ENCODE measurements at places on chromosomes 12 and 14.

DNA sequence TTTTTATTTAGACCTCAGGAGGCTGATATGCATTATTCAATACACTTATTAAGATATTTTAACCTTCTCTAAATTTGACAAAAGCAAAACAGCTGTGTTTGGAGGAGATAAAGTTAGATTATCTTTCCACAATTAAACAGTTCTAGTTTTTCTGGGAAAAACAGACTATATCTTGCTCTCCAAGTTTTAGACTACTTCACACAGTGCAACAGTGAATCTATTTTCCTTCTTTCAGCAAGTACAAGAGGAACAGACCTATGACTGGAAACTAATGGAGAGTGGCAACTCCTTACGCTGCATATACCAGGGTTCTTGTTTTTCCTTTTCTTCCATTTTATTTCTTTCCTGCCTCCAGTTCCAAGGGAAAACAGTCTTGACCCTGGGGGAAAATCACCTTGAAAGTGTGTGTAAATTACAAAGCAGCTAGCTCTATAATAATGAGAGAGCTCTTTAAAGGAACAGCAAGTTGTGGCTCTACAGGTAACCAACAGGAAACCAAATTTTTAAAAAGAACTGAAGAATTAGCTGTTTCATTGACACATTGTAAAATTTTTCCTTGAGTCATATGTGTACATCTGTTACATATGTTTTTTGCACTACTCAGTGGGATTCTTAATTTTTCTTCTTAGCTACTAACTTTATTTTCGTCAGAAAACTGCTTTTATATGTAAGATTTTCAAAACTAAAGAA lies 27.4 kb downstream of the DNM1L start:
- no peak for DNase-seq

DNA sequence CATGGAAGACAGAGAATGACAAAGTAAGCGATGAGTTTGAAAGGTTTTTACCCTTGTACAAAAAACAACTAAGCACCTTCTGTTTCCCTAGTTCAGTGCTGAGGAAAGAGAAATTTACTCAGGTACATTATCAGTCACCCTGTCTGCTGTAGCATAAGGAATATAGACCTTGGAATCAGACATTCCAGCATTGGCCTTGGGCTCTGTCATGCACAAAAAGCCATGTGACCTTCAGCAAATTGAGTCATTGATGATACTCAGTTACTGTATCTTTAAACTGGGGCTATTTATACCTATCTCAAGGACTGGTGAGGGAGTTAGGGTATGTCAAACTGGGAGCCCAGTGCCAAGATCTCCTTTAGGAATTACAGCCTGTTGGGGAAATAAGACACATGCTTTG lies 19.3 kb upstream of the TCL1A start:
- DNase-seq, result no peak

DNA sequence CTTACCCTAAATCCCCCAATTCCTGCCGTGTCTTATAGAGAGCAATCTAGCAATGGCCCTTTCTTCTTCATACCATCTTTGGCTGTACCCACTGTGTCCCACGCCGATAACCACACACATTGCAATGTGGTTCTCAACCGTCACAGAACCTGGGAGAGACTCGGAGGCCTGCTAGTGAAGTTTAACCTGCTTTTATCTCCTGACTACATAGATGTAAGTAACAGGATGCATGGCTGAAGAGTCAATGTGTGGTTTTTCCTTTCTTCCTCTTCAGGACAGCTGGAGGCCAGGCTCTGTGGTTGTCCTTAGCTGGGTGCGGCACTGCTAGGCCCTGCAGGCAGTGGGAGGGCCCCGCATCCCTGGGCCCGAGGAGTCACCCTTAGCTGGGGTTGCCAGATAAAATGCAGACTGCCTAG lies 51.3 kb downstream of the ZNF664 start:
- no peak for DNase-seq

- DNase-seq, result no peak
Measured at GRCh38 chr12:105980085-105980484, 158.7 kb downstream of the NUAK1 start.

GRCh38 chr12:118541071-118541470 lies 164.7 kb downstream of the SUDS3 start:
- DNase-seq, result no peak

GRCh38 chr12:132873724-132874123 lies 13.7 kb downstream of the CHFR start:
- DNase-seq, result no peak

DNA sequence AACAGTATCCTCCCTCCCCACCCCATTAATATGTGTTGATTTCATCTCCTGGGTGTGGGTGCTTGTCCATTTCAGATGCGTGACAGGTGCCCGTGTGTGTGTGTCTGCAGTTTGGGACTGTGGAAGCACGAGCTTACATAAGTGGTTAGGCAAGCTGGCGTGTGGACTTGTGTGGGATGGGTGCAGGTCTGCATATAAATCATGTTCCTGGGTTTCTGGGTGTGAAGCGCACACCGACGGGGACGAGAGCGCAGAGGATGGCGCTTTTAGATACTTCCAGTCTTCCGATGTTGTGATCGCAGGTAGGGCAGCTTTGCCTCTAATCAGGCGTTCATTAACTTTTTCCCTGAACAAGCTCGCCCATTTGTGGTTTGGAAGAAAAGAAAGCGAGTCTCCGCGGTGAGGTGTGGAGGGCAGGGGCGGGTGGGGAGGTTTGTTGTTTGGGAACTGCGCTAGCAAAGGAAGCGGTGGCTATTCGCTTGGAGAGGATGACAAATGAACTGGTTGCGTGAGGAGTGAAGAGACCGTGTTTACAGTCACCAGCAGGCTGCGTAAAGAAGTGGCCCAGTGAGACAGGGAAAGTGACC lies 865 bp downstream of the RGS6 start:
- DNase-seq, result no peak

- DNase-seq, result no peak
Measured at GRCh38 chr12:4024701-4025100, 151.5 kb upstream of the PARP11 start.

DNA sequence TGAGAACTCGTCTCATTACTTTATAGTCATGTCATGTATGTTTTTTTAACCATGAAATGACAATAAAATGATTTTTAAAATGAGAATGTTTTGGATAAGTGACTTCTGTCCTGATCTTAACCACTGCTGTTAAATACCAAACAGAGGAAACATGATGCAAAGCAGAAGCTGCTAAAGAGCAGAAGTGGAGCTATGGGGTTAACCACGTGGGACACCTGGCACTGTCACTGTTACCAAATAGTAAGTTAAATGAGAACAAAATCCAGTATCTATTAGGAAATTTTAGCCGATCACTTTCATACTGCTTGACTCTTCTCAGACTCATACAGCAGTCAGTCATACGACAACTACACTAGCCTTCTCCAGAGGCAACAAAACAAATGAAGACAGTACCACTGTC lies 82.4 kb downstream of the SCAF11 start:
- DNase-seq, result no peak

DNA sequence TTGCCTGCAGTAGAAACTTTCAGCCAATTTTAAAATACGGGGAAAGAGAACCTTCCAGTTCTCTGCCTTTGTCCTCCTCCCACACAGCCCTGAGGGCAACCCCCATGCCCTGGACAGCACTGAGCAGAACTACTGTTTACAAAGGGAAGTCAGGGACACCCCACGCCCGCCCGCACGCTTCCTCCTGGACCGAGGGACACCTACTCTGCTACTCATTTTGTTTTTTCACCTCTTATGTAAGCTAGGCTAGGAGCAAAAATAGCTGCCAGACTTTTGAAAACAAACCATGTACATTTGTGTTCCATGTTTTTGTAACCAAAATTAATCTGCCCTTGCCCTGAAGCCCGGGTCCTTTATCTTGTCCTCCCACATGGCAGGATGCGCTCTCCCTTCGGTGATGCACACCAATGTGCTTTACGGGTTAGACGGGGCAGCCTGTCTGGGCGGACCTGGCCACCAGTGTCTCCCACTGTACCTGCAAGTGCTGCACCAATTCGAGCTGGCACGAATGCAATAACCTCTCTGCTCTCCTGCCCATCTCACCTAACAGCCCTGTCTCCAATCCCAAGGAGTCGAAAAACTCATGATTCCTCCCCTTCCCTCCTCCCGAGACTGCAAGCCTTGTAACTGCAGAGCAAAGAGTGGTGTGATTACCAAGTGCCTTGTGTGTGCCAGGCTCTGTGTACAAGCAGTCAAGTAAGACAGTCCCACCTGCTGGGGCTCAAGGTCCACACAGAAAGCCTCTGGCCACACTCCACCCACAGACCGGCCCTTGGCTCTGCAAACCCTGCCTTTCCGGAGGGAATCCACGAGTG lies 85.2 kb downstream of the CCDC88C start:
- no peak for DNase-seq

- no peak for DNase-seq
Measured at GRCh38 chr12:129520739-129521138, 383.1 kb downstream of the TMEM132D start.

GRCh38 chr12:104486943-104487819 lies 30.4 kb downstream of the CHST11 start:
- DNase-seq, result no peak

- DNase-seq, result peak; percentile 90
Measured at GRCh38 chr12:49200919-49201594, 12.2 kb upstream of the TUBA1A start.

DNA sequence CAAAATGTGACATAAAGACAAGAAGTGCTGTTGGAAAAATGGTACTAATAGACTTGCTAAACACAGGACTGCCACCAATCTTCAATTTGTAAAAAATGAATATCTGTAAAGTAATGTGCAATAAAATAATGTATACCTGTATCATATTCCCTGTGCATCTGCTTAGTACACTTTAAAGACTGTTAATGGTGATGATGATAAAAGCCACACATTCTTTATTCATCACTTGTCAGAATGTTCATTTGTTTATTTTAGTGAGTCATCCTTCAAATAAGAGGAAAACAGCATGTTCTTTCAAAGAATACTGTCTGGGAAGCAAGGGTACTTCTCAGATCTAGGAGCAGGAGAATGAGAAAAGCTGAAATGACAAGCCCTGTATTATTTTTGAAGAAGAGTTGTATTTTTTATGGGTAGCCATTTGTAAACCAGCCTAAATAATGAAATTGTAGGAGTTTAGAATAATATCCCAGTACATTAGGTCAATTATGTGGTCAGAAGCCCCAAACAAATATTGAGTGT lies 78.3 kb upstream of the PSMA6 start:
- DNase-seq, result peak; percentile 65

DNA sequence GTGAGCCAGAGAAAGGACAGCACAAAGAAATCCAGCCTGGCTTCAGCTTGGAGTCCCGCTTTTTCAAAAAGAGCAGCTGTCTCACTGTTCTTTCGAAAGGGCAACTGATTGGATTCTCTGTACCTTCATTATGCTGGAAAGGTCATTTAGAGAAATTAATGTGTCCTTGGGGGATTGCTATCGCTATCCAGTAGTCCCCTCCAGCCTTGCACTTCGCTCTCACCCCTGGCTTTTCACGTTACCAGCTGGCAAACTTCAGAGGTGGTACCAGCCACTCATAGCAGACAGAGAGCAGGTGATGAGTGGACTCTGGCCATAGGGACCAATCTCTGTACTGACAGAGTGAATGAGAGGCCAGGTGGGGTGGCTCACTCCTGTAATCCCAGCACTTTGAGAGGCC lies 11.8 kb upstream of the NUAK1 start:
- DNase-seq, result no peak

DNA sequence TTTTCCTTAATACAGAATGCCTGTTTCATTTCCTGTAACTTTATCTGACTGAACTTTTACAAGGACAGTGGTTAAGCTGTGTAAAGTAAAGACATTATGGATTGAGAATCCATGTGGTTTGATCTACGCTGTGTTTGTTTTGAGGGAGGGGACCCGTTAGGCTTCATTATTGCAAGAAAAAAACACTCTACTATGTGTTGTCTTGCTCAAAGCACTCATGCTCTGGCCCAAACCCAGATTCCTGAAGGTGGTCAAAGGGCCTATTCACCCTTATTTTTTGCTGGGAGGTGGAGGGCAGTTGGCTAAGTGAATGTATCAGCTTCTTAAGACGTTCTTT lies 11.9 kb downstream of the RNF10 start:
- no peak for DNase-seq

GRCh38 chr12:39919790-39920189 lies 186.1 kb downstream of the SLC2A13 start:
- DNase-seq, result no peak

GRCh38 chr12:50271724-50272247 lies 11.5 kb downstream of the LIMA1 start:
- DNase-seq, result peak; percentile 51

DNA sequence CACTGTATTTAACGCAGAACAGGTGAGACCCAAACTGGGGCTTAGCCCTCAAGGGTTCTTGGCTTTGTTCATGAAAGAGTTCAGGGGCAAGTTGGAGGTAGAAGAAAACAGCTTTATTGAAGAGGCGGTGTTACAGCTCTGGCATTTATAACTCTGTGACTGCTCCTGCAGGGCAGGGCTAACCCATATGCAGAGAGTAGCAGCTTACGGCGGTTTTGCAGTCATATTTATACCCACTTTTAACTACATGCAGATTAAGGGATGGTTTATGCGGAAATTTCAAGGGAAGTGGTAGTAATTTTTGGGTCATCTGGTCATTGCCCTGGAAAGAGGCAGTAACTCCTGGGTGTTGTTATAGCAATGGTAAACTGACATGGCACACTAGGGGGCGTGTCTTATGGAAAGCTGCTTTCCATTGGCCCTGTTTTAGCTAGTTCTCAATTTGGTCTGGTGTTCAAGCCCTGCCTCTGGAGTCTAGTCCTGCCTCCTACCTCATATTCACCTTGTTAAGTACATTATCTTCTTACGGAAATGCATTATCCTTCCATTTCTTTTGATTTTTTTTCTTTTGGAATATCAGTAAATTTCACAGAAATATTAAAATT lies 1.8 kb upstream of the IAPP start:
- DNase-seq, result no peak

- DNase-seq, result peak; percentile 90
Measured at GRCh38 chr12:57744194-57744776, 554 bp upstream of the TSPAN31 start.

GRCh38 chr14:88614218-88614907 lies 51.5 kb downstream of the ZC3H14 start:
- DNase-seq, result peak; percentile 71
